Suppressor macrophage (primary cell): ENCODE measurements at places on chromosomes 2 and 18.

GRCh38 chr18:78126106-78126505 is 853.5 kb upstream of the SALL3 start:
- DNase-seq: no peak

- no peak for DNase-seq
These were observed 571 bp downstream of the EEF1B2 start for GRCh38 chr2:206160125-206160806.

DNA sequence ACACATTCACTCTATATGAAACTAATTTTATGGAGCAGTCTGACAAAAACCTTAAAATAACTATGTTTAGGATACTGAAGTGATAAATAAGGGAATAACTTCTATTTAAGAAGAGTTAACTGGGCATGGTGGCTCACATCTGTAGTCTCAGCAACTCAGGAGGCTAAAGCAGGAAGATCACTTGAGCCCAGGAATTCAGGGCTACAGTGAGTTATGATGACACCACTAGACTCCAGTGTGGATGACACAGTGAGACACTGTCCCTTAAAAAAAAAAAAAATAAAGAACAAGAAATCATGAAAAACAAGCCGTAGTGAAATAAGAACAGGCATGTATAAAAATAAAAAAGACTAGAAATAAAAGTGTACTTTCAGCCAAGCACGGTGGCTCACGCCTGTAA is 82.0 kb downstream of the THADA start:
- no peak for DNase-seq

DNA sequence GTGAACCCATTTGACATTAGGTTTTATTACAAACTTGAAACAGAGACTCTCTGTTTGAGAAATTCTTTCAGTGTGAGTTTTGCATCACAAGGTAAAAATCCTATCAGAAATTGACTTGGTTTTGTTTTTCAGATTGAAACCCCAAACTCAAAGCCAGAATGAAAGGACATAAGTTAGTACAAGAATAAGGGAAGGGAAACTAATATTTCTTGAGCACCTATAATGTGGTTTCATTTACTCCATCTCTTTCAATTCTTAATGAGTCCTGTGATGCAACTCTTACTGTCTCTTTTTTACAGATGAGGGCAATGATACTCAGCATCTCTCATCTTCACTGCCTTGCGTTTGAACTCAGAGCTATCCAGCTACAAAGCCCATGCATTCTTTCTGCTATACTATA is 210.0 kb upstream of the SIX3 start:
- DNase-seq: no peak

DNA sequence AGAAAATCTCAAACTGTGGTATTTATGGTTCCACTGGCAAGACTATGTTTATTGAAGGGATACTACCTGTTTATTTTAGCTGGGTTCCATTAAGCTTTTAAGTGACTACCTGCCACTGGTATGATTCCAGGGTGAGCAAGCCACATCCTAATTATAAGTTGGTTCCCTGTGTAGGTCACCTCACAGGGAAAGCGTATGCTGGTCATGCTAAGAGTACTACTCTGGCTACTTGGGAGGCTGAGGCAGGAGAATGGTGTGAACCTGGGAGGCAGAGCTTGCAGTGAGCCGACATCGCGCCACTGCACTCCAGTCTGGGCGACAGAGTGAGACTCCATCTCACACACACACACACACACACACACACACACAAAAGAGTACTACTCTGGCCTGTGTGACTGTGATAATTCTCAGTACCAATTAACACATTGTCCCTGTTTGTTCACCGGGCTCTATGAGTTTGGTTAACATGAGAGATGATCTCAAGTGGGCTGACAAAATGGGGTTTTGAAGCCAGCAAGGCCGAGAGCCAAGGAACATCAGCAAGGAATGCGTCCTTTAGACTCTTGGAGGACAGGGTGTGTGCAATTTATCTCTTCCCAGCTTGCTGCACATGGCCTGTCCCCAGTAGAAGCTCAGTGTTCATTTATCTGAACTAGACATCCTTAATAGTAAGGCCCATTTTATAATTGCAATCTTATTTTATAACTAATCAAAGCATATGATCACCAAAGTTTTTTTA is 15.2 kb upstream of the ITSN2 start:
- no peak for DNase-seq
